ENCODE measurements at places on chromosomes 6 and 20. TPM values are rescaled to one million over a fixed set of nuclear protein-coding genes. Genes with fewer than 3 reads are reported as not detected.
A peak's percentile ranks its signal among the peaks of the same experiment; 100 is the strongest.

The CEP162 gene
- total RNA-seq: 3.4 TPM

The ZNF831 gene
- not detected for total RNA-seq

The SEL1L2 gene
- total RNA-seq: not detected

The LY6G6C gene
- total RNA-seq: 0.38 TPM

The PRKN gene
- total RNA-seq: 0.79 TPM

- no peak for DNase-seq
Measured at GRCh38 chr6:79665725-79666551, 34.8 kb downstream of the SH3BGRL2 start.

DNA sequence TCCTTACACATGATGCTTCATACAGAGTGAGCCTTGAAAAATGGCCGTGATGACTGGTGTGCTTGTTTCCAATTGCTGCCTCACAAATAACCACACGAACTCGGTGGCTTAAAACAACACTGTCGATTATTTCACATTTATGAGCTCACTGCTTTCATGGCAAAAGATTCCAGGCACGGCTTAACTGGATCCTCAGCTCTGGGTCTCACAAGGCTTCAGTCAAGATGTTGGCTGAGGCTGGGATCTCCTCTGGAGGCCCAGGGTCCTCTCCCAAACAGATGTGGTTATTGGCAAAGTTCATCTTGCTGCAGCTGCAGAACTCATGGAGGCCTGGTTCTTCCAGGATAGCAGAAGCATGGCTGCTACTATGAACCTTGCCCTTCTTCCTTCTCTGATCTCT, 144.6 kb downstream of the TFAP2C start:
- DNase-seq: no peak

GRCh38 chr6:25165177-25165576, 114.0 kb upstream of the CARMIL1 start:
- no peak for DNase-seq

GRCh38 chr20:33291830-33292355, 8.9 kb downstream of the BPIFB1 start:
- DNase-seq: peak; percentile 16

GRCh38 chr6:89828988-89829471, 650 bp upstream of the CASP8AP2 start:
- no peak for DNase-seq

DNA sequence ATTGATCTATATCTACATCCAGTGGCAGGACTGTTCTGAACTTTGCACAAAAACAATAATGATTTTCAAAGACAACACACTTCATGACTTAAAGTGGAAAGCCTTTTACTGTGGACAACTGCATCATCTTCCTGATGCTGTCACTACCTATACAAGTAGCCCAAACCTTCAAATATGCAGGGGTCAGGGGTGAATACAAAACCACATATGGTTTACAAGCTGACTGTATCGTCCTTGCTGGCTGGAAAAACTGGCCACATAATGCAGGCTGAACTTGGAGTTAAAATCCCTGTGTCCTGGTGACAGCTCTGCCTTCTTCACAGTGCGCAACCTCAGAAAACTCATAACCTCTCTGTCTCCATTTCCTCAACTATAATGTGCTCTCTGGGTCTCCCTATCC, 128.9 kb downstream of the GMDS start:
- DNase-seq: no peak

DNA sequence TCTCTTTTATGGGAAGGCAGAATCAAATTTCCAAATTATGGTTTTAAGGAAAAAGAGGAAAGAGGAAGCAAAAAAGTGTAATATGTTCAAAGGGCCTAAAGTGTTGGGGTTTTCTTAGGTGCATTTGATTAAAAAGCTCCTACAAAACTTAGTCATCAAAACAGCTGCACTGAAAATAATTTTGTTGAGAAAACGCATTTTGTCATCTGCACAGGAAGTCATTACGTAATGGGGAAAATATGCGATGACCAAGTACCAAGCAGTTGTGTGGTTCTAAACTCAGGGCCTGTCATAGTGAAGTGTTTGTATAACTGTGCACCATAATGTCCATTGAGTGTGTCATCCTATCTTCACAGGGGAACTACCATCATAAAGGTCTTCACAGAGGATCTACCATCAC, 15.6 kb downstream of the HAO1 start:
- DNase-seq: peak; percentile 89

DNA sequence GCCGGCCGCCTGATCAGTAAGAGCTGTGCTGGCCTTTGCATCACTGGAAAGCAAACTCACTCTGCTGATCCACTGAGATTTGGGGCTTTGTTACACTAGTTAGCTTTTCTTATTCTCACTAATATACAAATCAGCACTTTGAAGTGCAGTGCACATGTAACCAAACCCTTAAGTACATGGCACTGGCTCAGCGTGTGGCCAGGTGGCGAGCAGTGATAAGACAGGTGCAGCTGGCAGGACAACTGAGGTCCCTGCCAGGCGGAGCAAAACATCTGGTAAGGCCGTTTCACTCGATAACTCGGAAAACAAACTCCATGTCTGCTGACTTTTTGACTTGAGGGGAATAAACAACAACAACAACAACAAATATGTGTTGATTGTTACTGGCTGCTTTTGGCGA, 11.0 kb downstream of the GFRA4 start:
- no peak for DNase-seq

GRCh38 chr6:106745197-106745770, 115.9 kb downstream of the QRSL1 start:
- DNase-seq: no peak

- no peak for DNase-seq
Measured at GRCh38 chr20:62726716-62727583, 18.3 kb downstream of the NTSR1 start.

GRCh38 chr6:151757506-151757955, 50.0 kb upstream of the ESR1 start:
- no peak for DNase-seq

DNA sequence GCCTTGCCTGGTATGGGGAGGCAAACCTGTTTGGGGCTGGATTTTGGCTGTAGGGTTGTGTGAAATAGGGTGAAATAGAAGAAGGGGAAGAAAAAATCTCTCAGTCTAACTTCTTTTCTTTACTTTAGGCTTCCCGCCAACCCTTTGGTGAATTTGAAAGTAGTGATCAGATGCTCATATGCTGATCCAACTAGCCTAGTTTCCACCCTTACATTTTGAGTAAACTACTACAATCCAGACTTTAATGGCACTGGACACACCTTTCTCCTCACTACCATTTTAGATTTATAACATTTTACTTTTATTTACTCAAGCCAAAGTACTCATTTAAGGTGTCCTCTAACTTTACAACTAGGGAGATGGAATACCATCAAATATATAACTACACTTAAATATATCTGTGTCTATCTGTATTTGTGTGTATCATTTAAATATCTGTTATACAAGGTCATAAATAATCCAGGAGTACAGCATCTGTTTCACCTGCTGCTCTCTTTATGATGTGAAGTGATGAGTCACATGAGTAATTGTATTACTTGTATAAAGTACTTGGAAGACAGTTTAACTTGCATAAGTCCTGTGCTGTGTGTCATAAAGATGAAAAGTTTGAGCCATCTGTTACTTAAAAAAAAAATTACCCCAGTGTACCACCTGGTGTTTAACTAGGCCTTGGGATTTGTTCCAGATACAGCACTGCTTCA, 172.1 kb downstream of the CDKAL1 start:
- DNase-seq: peak; percentile 75

GRCh38 chr6:148044261-148044751, 298.3 kb upstream of the SASH1 start:
- DNase-seq: no peak

All from bronchial epithelial cell (primary cell).